ENCODE measurements at places on chromosomes 3 and 15. TPM values are rescaled to one million over a fixed set of nuclear protein-coding genes. Genes with fewer than 3 reads are reported as not detected.
A peak's percentile ranks its signal among the peaks of the same experiment; 100 is the strongest.

INSYN1 gene
- total RNA-seq: 4.8 TPM

- DNase-seq: peak; percentile 63
Measured at GRCh38 chr3:124834723-124835718, 52.1 kb downstream of the ITGB5 start.

DNA sequence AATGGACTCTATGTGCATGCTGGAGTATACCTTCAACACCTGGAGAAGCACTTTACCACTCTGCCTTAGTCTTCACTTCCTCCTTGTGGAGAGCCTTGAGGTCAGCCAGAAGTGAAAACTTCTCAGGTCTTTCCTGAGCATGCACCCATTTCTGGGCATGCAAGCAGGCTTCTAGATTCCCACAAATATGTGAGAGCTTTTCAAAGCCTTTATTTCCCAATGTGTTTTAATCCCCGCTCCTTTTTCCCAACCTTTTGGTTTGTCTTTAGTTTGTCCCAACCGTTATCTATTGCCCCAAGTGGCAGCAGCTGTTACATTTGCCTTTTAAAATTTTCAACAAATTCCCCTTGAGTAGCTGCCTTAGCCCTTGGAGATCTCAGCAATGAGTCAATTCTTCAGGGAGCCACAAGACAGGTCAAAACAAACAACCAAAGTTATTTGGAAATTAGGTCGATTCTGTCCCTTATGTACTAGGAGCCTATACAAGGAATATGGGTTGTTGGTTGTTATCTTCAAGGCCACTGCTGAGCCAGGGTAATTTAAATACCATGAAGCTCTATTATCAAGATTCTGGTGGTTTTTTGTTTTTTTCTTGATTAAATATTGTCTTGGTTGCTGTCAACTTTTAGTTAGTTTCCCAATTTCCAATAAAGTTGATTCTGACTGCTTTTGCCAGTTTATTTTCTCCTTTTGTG, 44.4 kb downstream of the LSM3 start:
- DNase-seq: no peak

EFHB gene
- total RNA-seq: 3.0 TPM

GRCh38 chr15:92682741-92683510, 27.4 kb upstream of the FAM174B start:
- DNase-seq: no peak

TPM1 gene
- total RNA-seq: 861 TPM

NEK10 gene
- 3.5 TPM for total RNA-seq

- peak; percentile 97 for DNase-seq
Measured at GRCh38 chr3:128075522-128076482, 23.6 kb downstream of the SEC61A1 start.

- DNase-seq: peak; percentile 40
Measured at GRCh38 chr3:154018100-154018696, 103.0 kb upstream of the ARHGEF26 start.

GRCh38 chr15:55774113-55774970, 31.4 kb upstream of the PRTG start:
- DNase-seq: no peak

GRCh38 chr15:61063875-61064320, 165.2 kb downstream of the RORA start:
- no peak for DNase-seq

DNA sequence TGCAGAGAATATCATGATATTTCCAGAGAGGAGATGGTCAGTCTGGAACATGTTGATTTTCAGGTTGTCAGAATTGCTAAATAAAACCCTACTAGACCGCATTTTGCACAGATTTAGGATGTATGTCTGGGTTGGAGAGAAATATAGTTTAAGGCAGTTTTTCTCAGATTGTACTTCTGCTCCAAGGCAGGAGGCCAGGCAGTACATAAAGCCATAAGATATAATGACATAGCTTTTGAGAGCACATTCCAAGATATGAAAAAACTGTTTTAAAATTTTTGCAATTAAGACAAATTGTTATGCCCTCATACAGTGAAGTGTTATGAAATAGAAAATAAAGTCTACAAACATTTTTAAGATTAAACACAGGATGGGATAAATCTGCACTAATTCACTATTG, 301.8 kb upstream of the CBLB start:
- DNase-seq: no peak

DNA sequence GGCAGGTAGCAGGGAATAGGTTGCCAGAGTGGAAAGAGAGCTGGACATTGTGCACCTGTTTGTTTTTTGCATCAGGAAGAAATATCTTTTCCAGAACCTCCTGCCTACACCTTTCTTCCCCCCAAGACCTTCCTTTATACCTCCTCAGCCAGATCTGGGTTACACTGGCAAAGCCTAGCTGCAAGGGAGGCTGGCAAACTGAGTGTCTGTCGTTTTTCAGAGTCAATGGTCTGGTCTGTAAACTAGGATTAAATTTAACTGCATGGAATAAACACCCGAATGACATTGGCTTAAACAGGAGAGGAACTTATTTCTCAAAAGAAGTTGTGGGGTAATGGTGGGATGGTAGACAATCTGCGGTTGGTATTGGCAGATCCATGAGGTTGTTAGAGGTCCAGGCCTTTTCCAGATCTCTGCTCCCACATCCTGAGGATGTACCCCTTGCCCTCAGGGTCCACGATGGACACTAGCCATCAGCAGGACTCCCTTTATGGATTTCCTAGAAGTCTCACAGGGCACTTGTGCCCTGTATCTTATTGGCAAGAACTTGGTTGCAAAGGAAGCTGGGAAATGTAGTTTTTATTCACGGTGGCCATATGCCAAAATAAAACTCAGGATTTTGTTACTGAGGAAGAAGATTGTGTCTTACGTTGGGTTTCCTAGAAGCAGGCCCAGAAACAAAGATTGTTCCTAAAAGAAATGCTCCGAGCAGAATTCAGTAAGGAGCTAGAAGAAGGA, 3.2 kb upstream of the RARRES1 start:
- no peak for DNase-seq

B3GALNT1 gene
- 11.8 TPM for total RNA-seq

GRCh38 chr3:126958638-126959085, 24.3 kb upstream of the PLXNA1 start:
- DNase-seq: peak; percentile 20

DNA sequence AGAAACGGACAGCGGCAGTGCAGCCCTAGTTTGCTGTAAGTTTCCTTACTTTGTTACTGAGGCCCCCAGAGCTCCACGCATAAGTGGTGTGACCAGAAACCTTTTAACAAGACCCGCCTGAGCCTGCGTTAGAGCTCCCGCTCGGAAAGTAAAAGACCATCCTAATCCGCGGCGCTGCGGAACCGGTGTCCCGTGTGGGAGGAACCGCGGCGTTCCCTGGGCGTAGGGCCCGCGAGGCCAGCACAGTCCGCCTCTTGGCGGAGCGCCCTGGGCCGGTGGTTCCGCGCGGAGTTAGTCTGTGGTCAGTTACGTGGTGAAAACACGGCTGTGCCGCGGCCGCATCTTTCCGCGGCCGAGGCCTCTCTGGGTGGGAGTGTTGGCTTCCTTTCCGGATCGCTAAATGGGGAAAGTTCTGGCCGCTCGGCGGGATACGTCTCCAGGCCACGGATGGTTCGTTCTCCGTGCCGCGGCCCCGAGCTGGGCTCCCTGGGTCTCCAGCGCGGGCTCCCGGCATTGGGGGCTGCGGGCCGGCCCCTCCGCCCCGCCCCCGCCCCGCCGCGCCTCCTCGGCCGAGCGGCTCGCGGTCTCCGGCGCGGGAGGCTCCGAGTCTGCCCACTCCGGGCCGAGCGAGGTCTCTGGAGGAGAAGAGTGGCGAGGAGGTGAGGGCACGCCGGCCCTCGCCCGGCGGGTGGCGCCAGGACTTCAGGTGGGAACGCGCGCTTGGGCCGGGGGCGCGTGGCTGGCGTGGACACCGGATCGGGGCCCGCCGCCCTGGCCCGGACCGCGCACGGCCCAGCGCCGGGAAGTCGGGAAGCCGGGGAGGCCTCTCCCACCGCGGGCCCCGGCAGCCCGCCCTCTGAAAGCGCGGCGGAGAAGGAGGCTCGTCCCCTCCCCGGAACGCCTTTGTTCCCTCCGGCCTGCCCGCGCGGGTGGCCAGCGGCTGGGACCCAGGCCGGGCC, 754 bp downstream of the B3GNT5 start:
- DNase-seq: peak; percentile 93

- DNase-seq: no peak
Measured at GRCh38 chr3:73465926-73466325, 158.8 kb downstream of the PDZRN3 start.

ACAN gene
- total RNA-seq: 312 TPM

DNA sequence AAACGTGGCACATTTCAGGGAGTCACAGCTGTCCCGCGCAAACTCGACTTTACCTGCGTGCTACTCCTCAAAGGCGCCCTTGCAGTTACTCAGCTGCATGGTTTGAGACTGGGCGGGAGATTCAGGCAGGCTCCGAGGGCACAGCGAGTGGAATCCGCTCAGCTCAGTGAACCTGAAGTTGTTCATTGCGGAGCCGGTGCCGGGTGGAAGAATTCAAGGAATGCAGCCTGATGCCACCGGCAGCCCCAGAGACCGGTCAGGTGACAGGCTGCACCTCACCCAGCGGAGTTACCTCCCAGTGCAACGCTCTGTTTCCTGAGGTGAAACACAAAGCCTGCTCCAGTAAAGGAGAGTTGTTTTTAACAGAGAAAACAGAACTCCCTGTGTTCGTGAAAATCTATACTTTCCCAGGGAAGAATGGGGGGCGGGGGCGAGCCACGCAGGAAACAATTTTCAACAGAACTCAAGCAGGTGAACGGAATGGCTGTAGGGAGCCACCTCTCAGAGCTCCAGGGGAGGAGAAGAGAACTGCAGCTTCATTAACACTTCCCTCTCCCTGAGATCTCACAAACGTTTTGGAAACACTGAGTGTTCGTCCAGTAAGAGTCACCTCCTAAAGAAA, 3.8 kb downstream of the VEPH1 start:
- no peak for DNase-seq

DNA sequence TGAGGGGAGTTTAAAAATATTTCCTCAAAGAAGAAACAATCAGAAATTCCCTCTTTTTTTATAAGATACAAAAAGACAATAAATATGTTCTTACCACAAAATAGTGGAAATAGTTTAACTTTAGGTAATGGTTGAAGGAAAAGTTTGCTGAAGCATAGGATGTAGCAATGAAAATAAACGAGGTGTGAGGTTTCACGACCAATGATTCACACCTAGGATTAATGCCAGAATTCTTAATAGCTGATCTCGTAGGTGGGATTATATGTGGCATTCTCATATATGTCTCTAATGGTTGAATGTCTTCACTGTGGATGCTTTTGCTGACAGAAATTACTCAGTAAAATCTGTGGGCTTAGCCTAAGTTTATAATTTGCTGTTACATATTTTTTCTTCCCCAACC, 467.7 kb downstream of the FGF12 start:
- no peak for DNase-seq

- DNase-seq: no peak
Measured at GRCh38 chr3:14414846-14415464, 12.5 kb downstream of the SLC6A6 start.

- no peak for DNase-seq
Measured at GRCh38 chr3:160935413-160936095, 169.6 kb downstream of the B3GALNT1 start.

DNA sequence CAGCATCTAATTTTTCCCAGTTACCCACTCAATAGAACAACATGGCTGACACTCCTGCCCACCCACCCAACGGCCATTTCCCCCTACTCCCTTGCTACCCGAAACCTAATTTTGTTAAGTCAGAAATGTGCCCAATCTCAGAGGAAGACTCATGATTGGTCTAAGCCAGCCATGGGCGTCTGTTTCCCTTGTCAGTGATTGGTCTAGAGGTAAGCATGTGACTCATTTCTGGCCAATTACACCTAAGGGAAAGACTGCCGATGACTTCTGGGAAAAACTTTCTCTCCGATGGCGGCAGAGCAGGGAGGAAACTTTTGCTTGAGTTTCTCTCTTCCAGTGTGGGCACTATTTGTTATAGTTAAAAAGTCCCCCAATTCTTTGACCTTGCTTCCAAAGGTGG, 72.9 kb downstream of the RPLP1 start:
- no peak for DNase-seq

ADAMTS17 gene
- 4.2 TPM for total RNA-seq

STRIT1 gene
- not detected for total RNA-seq

IMPG2 gene
- total RNA-seq: 0.39 TPM

DNA sequence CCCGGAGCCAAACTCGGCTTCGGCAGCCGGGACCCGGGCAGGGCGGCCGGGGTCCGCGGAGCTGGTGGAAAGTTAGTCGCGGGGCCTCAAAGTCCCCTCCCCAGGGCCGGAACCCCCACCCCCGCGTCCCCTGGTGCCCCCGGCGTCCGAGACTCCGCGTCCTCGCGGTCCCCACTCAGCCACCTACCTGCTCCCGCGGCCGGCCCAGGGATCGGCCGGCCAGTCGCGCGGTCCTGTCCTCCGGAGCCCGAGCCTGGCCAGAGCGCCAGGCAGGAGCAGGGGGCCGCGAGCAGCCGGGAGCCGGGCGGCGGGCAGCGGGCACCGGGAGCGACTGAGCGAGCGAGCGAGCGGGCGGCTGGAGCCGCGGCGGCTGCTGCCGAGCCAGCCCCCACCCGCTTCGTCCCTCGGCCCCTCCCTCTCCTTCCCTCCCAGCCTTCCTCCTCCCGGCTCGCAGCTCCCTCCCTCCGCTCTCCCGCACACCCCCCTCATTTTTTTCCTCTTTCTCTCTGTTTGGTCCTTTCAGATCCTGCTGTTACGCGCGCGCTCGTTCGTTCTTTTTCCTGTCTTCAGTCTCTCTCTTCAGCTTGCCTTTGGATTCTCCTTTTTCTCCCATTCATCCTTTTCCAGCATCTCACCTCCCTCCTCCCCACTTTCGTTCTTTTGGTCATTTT, at the start of gene MEGF11:
MEGF11 (minus strand) TSS at position 333 of the 671 bp plus-strand sequence. CDS start 125,347 bp downstream, outside the sequence.
- peak; percentile 60 for DNase-seq

TMEM207 gene
- not detected for total RNA-seq

DNA sequence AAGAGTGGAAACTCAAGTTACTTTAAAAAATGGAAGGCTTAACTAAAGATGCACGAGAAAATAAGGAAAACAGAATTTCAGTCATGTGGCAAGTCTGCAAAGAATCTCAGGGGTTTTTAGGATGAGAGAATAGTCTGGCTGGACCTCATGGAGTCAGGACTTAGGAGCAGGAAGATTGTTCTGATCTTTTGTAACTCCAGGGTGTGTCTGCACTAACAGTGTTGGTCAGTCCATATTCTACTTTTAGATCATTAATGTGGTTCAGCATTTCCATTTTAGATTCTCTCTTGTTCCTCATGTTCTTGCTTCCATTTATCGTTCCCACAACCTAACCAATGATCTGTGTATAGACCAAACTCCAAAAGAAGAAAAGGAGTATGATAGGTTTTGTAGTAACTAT, 15.3 kb downstream of the TMEM108 start:
- DNase-seq: no peak

GRCh38 chr3:76044601-76045600, 259.6 kb upstream of the ZNF717 start:
- no peak for DNase-seq

DNA sequence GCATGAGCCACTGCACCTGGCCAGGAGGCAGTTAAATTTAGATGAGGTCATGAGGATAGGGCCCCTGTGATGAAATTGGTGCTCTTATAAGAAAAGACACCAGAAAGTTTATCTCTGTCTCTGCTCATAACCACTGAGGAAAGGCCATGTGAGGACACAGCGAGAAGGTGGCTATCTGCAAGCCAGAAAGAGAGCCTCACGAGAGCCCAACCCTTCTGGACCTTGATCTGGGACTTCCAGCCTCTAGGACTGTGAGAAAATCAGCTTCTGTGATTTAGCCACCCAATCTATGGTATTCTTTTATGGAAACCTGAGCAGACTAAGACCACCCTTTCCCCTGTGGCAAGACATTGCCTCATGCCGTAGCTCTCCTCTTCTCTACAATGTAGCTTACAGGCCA, 337.6 kb downstream of the THSD4 start:
- no peak for DNase-seq

Data from aorta (tissue), 5 donors.